ENCODE measurements at places on chromosomes 12 and 14.

GRCh38 chr14:95462491-95462890 is 54.0 kb downstream of the SYNE3 start:
- DNase-seq, result no peak

DNA sequence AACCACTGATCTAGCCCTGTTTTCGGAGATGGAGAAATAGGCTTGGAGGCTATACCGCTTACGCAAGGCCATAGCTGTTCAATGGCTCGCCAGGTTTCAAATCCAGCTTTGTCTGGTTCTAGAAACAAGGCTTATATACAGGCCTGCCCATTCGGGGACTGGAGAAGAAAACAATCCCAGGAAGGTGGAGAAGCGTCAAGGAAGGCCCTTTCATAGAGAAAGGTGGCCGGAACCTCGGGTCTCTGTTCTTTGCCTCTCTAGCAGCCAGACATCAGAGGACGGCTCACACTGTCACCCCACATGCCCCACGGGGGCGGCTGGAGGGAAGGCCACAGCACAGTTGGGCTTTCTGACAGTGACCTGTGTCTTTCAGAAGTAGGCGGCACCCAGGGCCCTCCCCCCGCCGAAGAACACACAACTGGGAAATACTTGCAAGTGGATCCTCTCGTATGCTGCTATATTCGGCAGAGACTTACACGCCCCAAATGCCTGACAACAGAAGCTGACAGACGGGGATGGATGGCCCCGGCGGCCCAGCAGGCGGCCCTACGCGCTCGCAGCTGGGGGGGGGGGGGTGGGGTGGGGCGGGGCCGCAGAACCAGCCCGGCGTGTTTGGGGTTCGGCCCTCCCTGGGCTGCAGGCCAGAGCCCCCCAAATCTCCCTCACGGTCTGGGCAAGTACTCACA is 4.5 kb upstream of the SETD1B start:
- DNase-seq, result no peak

DNA sequence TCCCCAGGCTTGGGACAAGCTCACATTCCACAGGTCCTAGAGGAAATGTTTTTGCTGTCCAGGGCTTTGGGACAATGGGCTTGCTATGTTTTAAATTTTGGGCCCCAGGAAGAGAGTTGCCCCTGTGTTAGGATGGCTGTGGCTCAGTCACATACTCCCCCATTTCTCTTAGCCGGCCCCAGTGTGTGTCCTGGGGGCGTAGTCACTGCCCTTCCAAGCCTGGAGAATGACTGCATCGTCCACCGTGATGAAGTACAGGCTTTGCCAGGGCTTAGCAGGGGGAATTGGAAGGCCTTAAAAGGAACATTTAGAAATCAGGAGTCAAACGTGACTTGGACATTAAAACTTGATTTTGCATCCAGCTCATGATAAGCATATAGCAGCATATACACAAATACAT is 293.6 kb downstream of the CACNA1C start:
- DNase-seq, result no peak

DNA sequence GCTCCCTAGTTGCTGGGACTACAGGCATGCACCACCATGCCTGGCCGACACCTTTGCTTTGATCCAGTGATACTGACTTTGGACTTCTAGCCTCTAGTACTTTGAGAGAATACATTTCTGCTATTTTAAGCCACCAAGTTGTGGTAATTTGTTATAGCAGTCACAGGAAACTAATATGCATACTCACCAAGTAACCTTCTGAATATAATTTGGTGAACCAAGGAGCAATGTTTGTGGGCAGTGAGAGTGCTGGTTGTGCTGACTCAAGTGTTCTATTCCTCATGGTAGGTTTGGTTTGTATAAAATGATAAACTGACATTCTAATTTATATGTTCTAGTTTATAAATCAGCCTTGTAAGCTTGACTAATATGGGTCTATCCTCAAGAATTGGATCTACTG is 42.4 kb upstream of the MMP19 start:
- no peak for DNase-seq

DNA sequence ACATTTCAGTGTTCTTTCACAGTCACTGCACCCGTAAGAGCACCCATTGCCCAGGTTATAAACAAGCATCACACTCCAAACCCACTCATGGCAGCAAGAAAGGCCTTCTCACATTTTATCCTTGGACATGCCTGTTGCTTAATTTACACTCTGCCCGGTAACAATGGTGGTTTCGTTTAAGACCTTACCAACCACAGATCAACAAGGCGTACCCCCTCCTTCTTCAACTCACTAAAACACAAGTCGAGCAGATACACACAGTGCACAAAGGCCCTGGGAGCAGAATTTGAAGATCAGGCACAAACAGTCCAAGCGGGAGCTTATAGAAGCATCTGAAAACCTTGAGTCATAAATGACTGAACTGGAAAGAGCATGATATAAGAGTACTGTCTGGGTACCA is 98.1 kb downstream of the GALC start:
- DNase-seq, result no peak
